ENCODE measurements at places on chromosomes 1 and 21.

- DNase-seq = peak; percentile 10
Measured at GRCh38 chr1:21270086-21270689, 20.1 kb downstream of the ECE1 start.

- DNase-seq = peak; percentile 71
Measured at GRCh38 chr1:151047925-151048644, 534 bp downstream of the C1orf56 start.

GRCh38 chr1:181354865-181355264, 128.5 kb upstream of the CACNA1E start:
- no peak for DNase-seq

- DNase-seq = no peak
Measured at GRCh38 chr1:197942042-197942441, 24.9 kb downstream of the LHX9 start.

GRCh38 chr1:24567792-24568388, 12.0 kb downstream of the NCMAP start:
- no peak for DNase-seq

- DNase-seq = peak; percentile 5
Measured at GRCh38 chr1:44608141-44608540, 66.1 kb downstream of the TMEM53 start.

DNA sequence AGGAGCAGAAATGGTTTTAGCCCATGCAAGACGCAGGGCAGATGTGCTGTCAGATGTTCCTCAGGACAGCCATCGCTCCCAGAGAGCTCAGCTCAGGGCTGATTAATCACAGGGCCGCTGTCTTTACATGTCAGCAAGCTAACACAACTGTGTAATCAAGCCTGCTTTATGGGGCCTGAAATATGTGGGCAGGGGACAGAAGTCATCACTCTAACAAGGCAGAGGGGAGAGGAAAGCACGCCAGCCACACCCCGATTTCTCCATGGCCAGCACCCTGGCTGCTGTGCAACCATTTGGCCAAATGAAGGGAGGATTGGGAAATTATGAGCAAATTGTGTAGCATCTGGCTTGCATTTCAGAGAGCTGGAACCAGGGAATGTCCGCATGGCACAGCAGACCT, 368.8 kb downstream of the NPHP4 start:
- DNase-seq = no peak

DNA sequence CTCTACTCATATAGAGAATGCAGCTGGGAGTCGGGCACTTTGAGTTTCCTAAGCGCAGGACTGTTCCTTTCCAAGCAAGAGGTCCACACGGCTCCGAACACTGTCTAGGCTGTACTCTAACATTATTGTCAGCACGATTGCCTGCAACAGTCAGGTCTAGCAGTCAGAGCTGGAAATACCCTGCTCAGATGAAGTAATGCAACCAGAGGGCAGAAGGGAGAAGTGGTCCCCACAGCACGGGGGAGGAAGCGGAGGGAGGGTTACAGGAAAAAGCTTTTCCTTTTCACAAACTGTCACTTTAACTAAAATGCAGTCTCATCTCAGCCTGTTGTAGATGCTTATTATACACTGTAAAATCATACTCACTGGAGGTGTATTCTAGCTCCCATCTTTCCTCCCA, 98.9 kb upstream of the SLC44A3 start:
- no peak for DNase-seq

- no peak for DNase-seq
Measured at GRCh38 chr21:37371041-37371397, 4.4 kb downstream of the DYRK1A start.

GRCh38 chr21:39867198-39867650, at the start of gene PCP4:
Gene PCP4, plus strand, starts transcription at chr21:39867438. Its CDS starts 64 bp downstream, at chr21:39867502.
- peak; percentile 90 for DNase-seq

- no peak for DNase-seq
Measured at GRCh38 chr1:51578383-51579109, 38.3 kb upstream of the OSBPL9 start.

- DNase-seq = peak; percentile 64
Measured at GRCh38 chr1:205354259-205355074, 2.3 kb downstream of the KLHDC8A start.

GRCh38 chr1:174131032-174131638, 28.2 kb upstream of the RABGAP1L start:
- no peak for DNase-seq

- DNase-seq = no peak
Measured at GRCh38 chr1:45884700-45885099, 81.3 kb downstream of the MAST2 start.

GRCh38 chr1:193448682-193449461, 262.5 kb upstream of the B3GALT2 start:
- no peak for DNase-seq

- DNase-seq = no peak
Measured at GRCh38 chr1:219120624-219121544, 52.8 kb upstream of the LYPLAL1 start.

GRCh38 chr1:63892632-63893395, 119.0 kb downstream of the ROR1 start:
- peak; percentile 26 for DNase-seq

- peak; percentile 86 for DNase-seq
Measured at GRCh38 chr1:50981741-50982140, 11.7 kb downstream of the CDKN2C start.

DNA sequence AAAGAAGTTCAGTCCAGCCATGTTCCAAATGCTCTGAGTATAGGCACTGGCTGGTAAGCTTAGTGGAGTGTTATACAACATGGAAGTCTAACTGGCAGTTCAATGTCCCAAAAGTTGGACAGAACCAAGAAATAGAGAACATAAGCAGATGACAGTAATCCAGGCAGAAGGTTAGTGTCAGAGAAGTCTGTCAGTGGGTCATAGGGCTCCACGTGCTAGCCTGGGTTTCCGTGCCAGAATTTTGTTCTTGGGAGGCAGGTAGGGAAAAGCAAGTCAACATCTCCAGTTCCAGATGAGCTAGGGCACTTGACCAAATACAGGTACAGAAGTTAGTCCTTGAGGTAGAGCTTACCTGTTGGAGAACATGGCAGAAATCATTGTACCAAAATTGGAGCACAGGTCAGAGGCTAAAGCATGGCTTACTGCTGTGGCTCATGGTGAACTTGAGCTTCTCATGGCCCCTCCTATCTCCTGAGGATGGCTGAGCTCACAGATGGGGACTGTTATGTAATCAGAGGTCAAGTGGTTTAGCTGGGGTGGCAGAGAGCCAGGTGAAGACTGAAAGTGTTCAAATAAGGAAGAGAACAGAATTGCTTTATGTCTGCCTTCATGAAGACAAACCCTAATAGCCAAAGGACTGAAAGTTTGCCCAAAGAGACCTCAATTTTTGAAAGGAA, 170.8 kb downstream of the NFIA start:
- DNase-seq = peak; percentile 27

GRCh38 chr1:192489748-192490147, 85.8 kb upstream of the RGS1 start:
- peak; percentile 38 for DNase-seq

GRCh38 chr1:47759936-47760629, 237.1 kb downstream of the TRABD2B start:
- no peak for DNase-seq

GRCh38 chr1:216430744-216431143, 7.5 kb upstream of the USH2A start:
- no peak for DNase-seq

DNA sequence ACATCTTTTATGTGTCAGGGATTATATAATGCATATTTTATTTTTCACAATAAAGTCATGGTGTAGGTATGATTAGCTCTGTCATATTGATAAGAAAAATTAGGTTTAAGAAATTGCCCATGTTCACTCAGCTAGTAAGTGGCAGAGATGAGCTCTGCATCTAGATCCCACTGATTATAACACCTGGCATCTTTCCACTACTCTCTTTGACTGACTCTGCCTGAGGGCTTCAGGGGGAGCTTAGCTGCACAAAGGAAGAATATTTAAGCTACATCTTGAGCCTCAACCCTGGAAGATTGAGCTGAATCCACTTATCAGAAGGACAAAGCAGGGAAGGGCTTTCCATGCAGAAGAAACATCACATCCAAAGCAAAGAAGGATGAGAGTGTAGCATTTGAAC, 190.4 kb downstream of the MIS18A start:
- DNase-seq = no peak

- DNase-seq = no peak
Measured at GRCh38 chr1:172544481-172545104, 11.6 kb downstream of the SUCO start.

DNA sequence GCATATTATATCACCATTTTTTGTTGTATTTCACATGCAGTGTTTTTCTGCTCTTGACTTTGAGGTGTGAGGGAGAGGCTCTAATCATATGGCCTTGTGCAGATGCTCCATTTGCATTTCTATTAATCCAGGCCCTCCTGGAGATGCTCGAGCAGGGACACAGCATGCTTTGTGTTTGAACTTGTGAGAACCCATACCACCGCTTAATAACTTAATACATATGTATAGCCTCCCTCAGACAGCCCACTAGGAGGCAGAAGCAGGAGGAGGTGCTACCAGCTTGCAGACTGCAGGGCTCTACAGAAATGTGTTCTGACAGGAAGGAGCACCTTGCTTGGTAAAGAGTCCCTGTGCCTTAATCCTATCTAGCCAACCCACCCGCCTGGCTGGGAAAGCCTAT, 155.2 kb downstream of the BARHL2 start:
- DNase-seq = no peak

DNA sequence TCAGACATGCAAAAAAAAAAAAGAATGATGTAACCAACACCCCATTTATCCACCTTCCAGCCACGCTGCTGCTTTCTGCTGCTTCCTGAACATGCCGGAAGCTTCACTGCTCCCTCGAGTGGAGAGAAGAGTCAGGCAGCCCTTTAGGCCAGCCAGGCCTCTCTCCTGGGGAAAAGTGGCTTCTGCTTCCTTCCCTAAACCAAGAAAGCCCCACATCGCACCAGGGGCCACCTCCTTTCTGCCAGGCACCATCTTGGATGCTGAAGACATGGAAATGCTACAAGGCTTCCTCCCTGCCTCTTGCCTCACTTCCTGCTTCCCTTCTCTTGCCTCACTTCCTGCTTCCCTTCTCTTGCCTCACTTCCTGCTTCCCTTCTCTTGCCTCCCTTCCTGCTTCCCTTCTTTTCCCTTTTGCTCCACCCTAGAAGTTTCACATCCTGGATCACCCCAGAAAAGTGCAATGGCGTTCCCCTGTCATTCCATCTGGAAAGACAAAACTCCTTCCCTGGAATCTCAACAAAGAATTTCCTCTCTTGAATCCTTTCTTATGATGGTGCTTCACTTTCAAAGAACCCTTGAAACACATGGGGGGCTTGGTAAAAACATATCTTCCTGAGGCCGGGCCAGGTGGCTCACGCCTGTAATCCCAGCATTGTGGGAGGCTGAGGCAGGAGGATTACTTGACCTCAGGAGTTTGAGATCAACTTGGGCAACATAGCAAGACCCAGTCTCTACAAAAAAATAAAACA, 18.7 kb downstream of the TNFRSF8 start:
- no peak for DNase-seq

Data from NCI-H1694 treated with DMSO at 0.1 percent for 48 hours (cell line).